ENCODE measurements at places on chromosomes 3 and 15.
A peak's percentile ranks its signal among the peaks of the same experiment; 100 is the strongest.

- DNase-seq: no peak
Observed at GRCh38 chr3:105878061-105878460, 9.2 kb upstream of the CBLB start.

DNA sequence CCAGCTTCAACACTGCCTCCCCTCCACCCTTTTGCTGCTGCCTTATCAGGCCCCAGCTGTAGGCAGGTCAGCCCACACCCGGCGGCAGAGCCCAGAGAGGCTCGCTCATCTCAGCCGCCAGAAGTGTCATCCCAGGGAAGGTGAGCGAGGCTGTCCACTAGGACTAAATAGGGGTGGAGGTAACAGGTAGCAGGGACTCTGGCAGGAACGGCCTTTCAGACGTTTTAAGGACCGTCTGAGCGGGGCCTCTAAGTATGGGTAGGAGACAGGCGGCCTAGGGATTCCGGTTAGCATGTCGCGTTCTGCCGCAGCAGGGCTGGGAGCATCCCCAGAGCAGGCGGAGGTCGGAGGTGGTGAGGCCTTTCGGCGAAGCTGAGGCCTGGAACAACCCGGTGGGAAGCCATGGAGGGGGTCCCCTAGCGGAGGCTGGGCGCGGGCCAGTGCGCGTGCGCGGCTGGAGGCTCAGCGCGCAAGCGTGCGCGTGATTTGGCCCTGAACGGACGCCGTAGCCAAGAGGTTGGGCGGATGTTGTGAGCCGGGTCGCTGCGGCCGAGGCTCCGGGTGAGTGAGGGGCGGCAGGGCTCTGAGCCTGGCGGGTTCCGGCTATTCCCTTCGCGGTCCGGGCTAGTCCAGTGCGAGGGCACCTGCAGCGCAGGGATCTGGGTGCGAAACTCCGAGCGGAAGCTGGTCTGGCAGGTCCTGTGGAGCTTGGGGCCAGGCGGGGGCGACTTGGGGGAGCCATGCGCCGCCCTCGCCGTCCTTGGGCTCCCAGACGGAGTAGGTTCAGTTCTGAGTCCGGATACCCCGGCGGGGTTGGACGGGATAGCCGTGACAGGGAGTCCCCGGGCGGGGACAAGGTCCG is at the start of the genes MST1 and RNF123:
Gene MST1 (minus strand): TSS at position 429 of the 862 bp plus-strand sequence. CDS start 783 bp downstream, outside the sequence.
Gene RNF123 (plus strand): TSS at position 512 of the 862 bp plus-strand sequence. CDS start 1,609 bp downstream, outside the sequence.
- DNase-seq: no peak

- no peak for DNase-seq
Observed at GRCh38 chr15:71736286-71736947, 73.9 kb upstream of the NR2E3 start.

DNA sequence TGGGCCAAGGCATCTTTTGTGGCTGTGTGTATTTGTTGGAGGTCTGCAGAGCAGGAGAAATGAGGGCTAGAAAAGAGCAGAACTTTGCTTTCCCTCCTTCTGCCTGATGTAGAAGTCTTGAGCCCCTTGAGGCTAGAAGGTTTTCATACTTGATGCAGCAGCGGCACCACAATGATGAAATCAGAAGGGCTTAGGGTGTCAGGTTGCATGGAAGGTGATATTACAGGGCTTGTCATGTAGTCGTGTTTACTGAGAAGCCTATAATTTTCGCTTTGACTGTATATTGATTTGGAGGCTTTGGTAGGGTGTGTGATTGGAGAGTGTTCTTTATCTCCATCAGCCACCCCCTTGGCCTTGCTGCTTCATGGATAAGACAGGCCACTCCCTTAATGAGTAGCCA is 339.8 kb downstream of the THSD4 start:
- peak; percentile 50 for DNase-seq

DNA sequence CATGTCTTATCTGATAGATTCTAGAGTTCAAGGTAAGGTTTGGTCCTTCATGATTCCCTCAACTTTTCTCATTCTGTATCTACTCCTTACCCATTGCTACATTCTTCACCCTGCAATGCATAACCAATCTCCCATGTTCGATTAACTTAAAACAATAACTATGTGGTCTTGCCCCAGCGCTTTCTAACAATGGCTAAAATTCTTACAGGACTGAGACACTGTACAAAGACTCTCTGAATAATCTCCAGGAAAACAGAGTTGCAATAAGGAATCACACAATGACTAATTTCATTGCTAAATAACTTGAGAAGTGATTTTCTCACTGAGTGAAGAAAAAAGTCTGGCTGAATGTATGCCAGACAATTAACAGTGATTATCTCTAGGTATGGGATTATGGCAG is 69.6 kb upstream of the FAM174B start:
- DNase-seq: no peak

GRCh38 chr3:10142707-10143560 is 1.4 kb downstream of the VHL start:
- no peak for DNase-seq

GRCh38 chr15:89150287-89150686 is 62.0 kb downstream of the ABHD2 start:
- DNase-seq: no peak

DNA sequence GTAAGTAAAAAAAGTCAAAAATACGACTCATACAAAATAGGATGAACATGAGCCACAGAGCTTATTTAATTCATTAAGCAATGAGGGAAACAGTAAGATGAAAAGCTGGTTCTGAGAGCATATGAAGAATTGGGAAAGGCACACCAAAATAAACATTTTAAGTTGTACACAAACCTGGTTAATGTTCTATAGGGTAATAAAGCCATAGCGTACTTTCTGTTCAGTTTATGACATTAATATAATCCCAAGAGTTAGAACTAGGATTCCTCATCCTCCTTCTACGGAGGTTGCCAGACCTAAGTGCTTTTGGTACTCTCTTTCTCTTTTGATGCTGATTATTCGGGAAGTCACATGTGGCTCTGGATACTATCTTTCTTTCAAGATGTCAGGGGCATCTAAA is 41.4 kb downstream of the CLEC3B start:
- DNase-seq: no peak

GRCh38 chr3:15812183-15812582 is 14.4 kb upstream of the ANKRD28 start:
- DNase-seq: no peak

GRCh38 chr3:54845551-54845950 is 82.3 kb downstream of the LRTM1 start:
- no peak for DNase-seq

- no peak for DNase-seq
Observed at GRCh38 chr15:77667338-77668234, 34.9 kb upstream of the LINGO1 start.

- no peak for DNase-seq
Observed at GRCh38 chr3:46861605-46862368, 1.5 kb downstream of the MYL3 start.

DNA sequence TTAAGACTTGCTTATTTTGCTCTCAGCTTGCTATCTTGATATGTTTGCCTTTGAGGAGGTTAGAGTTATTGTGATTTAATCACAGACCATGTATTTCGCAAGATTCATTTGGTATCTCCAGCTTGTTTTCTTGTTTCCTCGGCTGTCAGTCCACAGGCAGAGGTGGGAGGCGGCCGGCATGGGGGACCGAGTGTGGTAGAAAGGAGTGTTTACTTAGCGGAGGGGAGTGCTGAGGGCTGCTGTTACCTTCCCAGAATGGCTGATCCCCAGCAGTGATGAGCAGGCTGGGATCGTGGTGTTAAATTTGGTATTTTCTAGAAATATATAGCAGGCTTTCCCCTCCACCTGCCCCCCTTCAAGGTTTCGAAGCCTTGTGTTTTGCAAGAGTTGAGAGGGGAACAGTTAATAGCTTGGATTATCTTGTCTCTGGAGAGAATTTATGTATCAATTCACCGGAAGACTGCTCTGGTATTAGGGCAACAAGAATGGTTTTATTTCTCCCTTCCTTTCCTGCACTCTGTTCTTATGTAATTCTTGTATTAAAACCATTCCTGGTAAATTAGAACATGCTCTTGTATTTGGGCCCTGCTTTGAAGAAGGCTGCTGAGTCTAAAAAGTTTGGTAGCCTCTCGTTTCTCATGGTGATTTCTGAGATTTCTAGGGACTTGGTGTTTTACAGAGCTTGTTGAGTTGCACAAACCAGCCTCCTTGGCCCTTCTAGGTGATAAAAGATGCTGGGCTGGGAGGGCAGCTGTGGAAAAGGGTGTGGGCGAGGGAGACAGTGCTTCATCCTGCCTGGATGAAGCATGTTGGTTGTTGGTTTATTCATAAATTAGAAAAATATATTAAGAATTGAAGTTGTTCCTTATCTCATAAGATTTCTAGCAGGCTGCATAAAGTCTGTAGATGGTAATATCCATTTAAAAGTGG is 151.4 kb downstream of the IGF1R start:
- peak; percentile 13 for DNase-seq

DNA sequence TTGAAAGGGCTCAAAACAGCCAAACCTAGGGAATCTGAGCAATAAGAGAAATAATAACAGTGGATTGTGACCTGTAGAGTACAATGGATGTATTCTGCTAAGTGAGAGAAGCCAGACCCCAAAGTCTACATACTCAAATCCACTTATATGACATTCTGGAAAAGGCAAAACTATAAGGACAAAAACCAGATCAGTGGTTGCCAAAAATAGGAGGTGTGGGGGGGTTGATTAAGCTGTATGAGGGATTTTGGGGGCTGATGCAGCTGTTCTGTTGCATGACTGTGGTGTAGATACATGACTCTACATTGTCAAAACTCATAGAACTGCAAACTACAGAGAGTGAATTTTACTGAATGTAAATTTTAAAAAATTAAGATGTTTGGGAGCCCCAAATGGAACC is 20.1 kb upstream of the CGNL1 start:
- no peak for DNase-seq

- no peak for DNase-seq
Observed at GRCh38 chr3:157136647-157137387, 23.1 kb downstream of the CCNL1 start.

GRCh38 chr15:36066757-36067156 is 512.7 kb upstream of the CDIN1 start:
- no peak for DNase-seq

- no peak for DNase-seq
Observed at GRCh38 chr3:43515970-43516635, 105.7 kb downstream of the ANO10 start.

DNA sequence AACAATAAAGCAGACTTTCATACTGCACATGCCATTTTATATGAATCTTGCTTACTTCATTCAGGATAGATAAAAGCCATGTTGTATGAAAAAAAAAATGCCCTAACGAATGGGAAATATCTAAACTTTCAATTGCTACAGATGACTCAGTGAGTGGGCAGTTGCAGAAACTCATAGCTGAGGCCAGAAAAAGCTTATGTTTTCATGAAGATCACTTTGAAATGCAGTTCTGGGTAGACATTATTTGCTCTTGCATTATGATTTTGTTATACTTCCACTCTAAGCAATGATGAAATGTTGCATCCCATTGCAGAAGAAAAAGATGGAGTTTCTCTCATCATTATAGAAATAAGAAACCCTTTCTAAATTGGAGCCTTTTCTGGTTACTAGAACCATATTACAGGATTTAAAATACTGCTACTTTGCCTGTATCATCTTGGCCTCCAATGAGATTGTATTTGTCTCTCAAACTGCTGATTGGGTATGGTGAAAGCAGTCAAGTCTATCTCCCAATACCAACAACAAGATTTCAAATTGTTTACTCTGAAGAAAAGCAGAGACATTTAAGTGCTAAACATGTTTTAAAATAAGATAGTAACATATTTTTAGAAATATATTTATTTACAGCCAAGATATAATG is 17.0 kb downstream of the PEAK1 start:
- no peak for DNase-seq

DNA sequence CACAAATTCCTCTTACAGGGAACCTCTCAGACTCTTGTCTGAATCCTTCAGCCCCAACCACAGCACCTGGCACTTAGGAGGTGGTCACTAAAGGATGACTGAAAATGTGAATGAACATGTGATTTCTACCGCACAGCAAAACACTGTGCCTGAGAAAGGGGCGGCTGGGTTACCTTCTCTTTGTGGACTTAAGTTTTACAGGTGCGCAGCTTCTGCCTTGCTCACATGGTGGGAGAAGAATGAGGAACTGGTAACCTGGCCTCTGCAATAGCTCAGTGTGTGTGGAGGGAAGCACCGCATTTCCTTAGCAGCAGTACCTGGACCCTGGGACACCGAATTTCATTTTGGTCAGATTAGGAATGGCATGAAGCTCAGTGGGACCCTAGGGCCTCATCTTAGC is 9.8 kb upstream of the ETV5 start:
- no peak for DNase-seq

GRCh38 chr3:130073582-130073981 is 8.0 kb upstream of the ALG1L2 start:
- no peak for DNase-seq

GRCh38 chr3:113286524-113286923 is 75.2 kb downstream of the BOC start:
- DNase-seq: no peak

DNA sequence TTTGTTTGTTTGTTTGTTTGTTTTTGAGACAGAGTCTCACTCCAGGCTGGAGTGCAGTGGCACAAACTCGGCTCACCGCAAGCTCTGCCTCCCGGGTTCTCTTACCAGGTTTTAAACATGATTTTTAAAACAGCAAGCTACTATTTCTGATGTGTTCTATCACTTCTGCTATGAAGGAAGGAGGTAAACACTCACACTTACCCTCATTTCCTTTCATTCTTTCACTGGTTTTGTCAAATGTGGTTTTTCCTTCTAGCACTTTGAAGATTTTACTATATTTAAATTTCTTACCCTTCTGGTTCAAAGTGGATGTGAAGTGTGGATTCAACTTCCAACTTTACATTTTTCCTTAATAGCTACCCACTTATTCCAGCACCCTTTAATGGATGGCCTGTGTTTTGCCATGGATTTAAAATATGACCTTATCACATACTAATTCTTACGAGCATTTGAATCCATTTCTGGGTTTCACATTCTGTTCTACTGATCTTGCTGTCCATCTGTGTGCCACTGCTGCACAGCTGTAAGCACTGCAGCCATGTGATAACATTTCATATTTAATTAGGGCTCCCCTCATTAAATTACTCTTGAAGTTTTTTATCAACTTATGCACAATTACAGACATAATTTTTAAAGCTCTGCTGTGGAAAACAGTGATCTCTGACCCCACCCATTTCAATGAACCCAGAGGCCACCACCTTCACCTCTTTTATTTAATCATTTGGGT is 42.3 kb downstream of the TXNRD3 start:
- no peak for DNase-seq

DNA sequence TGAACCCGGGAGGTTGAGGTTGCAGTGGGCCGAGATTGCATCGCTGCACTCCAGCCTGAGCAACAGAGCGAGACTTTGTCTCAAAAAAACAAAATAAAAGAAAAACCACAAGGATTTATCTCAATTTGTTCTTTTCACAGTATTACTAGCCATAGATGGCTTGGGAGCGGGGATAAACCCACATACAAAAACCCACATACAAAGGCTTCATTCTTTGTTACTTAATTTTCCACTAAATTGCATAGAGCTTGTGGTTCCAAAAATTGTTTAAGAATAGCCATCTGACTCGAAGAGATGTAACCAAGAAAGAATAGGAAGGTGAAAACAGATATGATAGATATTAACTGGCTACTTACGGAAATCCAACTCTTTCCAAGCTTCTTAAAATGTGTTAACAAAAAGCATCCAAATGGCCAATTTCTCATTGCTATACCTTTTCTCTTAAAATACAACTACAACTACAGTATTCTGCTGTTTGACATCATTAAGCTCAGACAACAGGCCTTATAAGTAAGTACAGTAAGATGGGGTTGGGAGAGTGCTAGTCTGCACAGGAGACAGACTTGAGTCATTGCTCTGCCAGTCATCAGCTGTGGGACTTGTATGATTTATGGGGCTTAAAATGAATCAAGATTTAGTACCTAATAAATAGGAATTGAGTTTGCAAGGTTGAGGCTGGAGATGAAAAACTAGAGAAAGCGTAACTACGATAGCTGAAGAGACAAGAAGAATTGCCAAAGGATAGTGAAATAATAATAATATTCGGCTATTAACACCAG is 96.6 kb upstream of the PLXND1 start:
- DNase-seq: no peak
